ENCODE measurements at places on chromosomes 5 and 9. TPM values are rescaled to one million over a fixed set of nuclear protein-coding genes. Genes with fewer than 3 reads are reported as not detected.

- DNase-seq, result no peak
These were observed 10.3 kb upstream of the URM1 start for GRCh38 chr9:128360826-128361225.

Gene PLAA
- total RNA-seq, result 52.6 TPM

GRCh38 chr5:109345699-109346098, 64.1 kb downstream of the PJA2 start:
- no peak for DNase-seq

GRCh38 chr9:70404261-70404660, 10.2 kb downstream of the KLF9 start:
- DNase-seq, result no peak

Gene CD14
- total RNA-seq, result 0.56 TPM

DNA sequence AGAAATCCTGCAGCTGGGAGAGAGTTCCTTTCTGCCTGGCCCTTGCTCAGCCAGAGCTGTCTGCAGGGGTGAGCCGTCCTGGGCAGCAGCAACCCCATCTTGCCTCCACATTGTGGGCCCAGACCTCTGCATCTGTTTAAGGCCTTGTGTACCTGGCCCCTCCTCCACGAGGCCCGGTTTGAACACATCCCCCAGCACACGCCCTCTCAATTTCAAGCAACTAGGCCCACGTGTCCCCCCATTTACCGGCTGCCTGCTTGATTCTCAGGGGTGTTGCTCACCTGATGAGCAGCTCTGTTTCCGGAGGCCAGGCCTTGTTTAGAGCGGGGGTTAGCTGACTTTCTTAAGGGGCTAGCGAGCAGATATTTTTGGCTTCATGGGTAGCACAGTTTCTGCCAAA, 181.8 kb downstream of the HSPA4 start:
- no peak for DNase-seq

DNA sequence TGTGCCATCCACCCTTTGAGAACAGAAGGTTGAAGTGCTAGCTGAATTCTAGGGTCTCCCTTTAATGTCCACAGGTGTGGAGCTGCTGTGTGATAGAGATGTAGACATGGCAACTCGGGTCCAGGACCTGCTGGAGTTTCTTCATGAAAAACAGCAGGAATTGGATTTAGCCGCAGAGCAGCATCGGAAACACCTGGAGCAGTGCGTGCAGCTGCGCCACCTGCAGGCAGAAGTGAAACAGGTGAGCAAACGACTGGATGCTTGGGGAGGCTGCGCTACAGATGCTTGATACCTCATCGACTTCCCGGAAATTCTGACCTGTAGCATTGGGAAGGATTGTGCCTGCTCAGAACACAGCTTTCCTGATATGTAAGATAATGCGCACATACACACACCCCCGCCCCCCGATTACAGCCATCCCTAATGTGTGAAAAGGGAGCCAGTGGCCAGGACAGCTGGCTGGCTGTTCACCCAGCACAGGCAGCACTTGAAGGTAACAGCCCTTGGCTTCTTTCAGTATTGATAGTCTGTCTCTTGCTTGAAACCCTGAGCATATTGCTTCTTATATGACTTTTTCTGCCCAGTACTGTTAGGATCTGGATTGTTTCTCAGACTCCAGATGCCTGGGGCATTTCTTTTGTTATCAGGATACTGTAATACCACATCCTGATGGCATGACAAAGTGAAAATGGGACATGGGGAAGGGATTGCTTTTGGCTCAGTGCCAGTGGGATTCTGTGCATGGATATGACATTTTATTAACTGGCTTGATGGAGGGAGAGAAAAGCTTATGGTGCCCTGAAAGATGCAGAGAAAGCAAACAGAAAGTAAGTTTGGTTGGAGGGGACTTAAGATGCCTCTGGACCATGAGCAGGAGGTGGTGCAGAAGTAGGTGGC, 216.8 kb upstream of the OTULINL start:
- DNase-seq, result peak; percentile 13

DNA sequence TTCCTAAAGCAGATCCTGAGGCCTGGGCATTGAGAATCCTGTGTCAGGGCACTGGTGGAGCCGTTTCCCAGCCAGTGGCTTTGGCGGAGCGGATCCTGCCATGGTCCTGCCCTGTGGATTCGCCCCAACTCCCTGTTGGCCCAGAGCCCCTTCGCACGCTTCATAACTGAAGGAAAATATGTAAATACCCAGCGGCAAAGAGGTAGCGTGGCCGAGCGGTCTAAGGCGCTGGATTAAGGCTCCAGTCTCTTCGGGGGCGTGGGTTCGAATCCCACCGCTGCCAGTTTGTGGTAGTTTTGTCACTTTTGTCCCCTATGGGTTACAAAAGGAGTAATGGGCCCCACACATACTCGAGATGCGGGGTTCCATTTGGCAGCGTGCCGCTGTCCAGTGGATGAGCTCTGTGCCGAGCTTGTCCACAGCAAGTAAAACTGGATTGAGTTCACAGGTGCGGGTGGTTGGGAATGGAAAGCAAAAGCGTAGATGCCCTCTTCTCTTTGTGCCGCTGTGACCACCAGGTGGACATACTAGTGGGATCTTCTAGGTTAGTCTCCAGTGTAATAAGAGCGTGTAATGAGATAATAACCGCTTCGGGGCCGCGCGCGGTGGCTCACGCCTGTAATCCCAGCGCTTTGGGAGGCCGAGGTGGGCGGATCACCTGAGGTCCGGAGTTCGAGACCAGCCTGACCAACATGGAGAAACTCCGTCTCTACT, 17.3 kb downstream of the TRIM7 start:
- DNase-seq, result peak; percentile 68

GRCh38 chr5:118008779-118009178, 979.6 kb downstream of the DTWD2 start:
- no peak for DNase-seq

DNA sequence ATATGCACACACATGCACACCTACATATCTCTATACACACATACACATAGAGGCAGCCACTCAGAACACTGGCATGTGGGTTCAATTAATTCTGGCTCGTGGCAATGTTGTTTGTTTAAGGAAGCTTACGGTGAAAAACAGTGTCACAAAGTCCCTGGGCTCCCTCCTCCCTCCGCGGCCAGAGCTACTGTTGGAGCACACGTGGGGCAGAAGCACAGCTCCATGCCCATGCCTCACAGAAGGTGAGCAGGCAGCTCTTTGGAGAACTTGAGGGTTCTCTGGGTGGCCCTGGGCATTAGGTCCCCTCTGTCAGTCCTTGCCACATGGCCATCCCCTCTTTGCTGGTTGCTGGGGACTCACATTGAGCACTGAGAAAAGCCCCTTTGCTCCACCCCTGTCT, 107.5 kb downstream of the GADD45G start:
- no peak for DNase-seq

Gene CDKN2B-AS1
- total RNA-seq, result not detected

GRCh38 chr5:167720676-167721260, 570.7 kb upstream of the WWC1 start:
- DNase-seq, result no peak

DNA sequence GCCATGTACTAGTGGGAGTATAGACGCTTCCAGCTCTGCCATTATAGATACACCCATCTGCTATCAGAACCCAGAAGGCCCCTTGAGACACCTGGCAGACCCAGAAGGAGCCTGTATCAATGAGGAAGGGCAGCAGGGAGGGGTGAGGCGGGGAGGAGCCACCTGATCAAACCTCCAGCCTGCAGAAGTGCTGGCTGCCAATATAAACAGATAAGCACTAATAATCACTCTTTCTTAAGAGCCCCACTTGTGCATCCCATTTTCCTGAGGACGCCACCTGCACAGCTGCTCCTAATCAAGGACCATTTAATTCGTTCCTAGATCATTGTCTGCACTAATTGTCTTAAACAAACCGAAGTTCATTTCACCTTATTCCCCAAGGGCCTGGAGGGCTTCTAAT, 75.0 kb upstream of the NEK6 start:
- DNase-seq, result no peak

- no peak for DNase-seq
These were observed 4.6 kb upstream of the NEURL1B start for GRCh38 chr5:172636279-172637050.

Gene XRCC4
- total RNA-seq, result 13.3 TPM

- DNase-seq, result no peak
These were observed at the start of gene GNAQ for GRCh38 chr9:78031444-78031892. TSS of gene GNAQ (minus strand) at chr9:78031811. CDS start at chr9:78031235, 576 bp downstream.

Gene PIK3R1
- 24.7 TPM for total RNA-seq

GRCh38 chr9:34961574-34962490, 3.7 kb downstream of the PHF24 start:
- DNase-seq, result no peak

Gene DNAJB5
- 9.3 TPM for total RNA-seq

Gene OR1J2
- 0.34 TPM for total RNA-seq

GRCh38 chr9:134605351-134605965, 36.1 kb upstream of the COL5A1 start:
- no peak for DNase-seq

Gene FYB1
- 168 TPM for total RNA-seq

DNA sequence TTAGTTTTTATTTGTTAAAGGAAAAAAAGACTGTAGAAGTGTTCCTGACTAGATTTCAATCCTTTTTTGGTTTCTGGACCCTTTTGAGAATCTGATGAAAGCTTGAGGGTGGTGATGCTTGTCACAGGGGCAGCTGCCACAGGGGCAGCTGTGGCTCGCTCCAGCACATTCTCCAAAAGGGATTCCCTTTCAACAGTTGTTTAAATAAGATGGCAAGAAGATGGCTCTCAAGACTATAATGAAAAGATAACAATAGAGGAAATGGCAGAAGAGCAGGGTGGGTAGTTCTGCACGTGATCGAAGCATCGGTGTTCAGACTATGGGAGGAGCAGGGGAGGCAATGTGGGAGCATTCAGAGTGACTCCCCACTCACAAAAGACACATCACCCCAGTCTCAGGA, 46.5 kb upstream of the TNFAIP8 start:
- no peak for DNase-seq

GRCh38 chr9:37340961-37341360, 81.5 kb upstream of the GRHPR start:
- no peak for DNase-seq

DNA sequence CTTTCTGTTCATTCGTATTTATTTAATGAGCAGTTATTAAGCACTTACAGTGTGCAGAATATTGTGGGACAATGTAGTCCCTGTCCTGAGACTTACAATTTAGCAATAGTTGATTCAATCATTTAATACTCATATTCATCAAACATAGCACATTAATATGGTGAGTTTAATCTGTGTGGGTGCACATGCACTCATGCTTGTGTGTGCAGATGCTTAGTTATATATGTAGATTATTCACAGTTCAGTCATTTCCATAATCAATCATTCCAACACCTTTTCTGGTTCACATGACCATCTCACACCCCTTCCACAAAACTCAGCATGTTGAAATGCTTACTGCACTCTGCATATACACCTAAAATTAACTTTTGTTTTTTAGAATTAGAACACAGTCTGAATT, 321.6 kb upstream of the RFX3 start:
- no peak for DNase-seq

Gene SOHLH1
- not detected for total RNA-seq

DNA sequence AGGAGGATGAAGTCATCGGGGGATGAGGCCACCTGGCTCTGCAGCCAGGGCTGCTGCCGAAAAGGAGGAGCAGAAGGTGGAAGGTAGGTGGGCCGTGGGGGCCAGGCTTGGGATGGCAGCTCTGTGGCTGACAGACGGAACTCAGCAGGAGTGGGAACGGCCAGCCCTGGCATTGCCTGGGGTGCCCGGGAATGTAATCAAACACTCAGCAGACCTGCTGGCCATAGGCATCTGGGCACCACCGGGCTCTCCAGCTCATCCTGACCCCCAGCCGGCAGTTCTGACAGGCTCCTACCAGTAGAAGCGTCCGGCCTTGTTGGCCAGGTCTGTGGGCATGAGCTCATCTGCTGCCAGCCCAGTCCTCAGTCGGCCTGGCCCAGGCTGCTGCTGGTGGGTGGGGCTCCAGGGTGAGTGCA, 4.3 kb upstream of the FAT2 start:
- DNase-seq, result no peak

Gene AGXT2
- total RNA-seq, result not detected

- no peak for DNase-seq
These were observed 129.1 kb upstream of the VCAN start for GRCh38 chr5:83342465-83342864.

Gene SV2C
- total RNA-seq, result 0.88 TPM

GRCh38 chr5:80161165-80161564, 94.7 kb downstream of the SERINC5 start:
- DNase-seq, result no peak

DNA sequence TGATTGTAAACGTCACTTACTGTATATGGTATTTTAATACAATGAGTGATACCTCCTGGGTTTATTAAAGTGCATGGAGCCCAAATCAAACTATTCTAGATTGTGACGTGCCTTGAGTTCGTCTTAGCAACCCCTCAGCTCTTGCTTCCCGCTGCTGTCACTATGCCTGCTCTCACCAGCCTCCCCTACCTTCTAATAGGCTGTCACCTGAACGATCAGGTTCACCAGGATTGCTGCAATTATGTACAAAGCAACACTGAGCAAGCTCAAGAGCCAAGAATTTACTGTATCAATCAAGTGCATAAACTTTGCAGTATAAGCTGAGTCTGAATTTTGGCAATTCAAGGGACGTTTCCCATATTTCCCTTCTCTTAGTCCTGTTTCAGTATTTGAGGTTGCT, 3.0 kb downstream of the LECT2 start:
- DNase-seq, result no peak

DNA sequence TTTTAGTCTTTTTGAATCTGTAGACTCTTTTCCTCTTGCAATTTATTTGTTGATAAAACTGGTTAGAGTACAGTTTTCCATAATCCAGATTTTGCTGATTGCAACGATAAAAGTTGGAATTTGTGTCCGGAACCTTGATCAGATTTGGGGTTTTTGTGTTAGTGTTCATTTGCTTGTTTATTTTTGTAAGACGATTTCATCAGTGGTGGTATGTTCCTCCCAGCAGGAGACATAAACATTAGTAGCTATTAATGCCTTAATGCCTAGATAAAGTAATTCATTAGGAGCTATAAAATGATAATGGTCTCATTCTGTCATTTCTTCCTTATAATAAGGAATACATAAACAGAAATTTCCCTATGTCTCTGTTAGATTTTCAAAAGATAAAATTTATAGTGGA, 21.3 kb downstream of the RPS6 start:
- no peak for DNase-seq

- peak; percentile 18 for DNase-seq
These were observed 2.5 kb upstream of the TMEM174 start for GRCh38 chr5:73170522-73170921.

DNA sequence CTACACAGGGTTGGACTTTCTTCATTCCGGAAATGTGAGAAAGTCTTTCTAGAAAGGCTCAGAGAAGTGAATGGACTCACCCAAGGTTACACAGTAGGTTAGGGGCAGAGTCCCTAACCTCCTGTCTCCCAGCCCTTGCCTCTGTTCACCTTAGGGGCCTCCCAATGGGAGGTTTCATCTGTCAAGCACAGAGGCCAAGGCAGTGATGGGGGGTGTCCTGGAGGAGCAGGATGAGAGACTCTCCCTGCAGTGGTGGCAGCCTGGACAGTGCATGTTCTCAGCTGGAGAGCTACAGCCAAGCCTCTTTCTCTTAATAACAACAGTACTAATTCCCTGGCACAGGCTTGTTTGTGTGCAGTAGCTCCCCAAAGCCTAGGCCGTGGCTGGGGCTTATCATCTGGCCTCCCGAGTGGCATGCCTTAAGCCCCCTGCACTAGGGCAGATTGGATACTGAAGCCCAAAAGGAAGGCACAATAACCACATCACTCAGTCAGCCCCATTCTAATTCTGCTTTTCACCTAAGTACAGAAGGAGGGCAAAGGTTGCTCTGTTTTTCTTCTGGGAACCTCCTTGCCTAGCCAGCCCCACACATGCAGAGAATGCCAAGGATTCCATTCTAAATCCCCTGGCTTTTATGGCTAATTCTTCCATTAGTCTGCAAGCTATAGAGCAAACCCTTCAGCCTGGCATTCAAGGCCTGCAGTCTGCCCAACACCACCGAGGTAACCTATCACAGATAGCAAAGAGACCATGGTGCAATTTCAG, 50.2 kb upstream of the XPA start:
- DNase-seq, result no peak

All from activated naive CD4-positive, alpha-beta T cell treated with anti-CD3 and anti-CD28 coated beads, Interleukin-2, amount 50 U/mL, for 72 hours (primary cell).